ENCODE measurements at places on chromosomes 1 and 21. TPM values are rescaled to one million over a fixed set of nuclear protein-coding genes. Genes with fewer than 3 reads are reported as not detected.

Gene C1orf210
- 0.44 TPM for total RNA-seq

Gene ESPN
- 27.5 TPM for total RNA-seq

Gene CD53
- 11.1 TPM for total RNA-seq

Gene PARK7
- total RNA-seq: 168 TPM

Gene IGSF5
- total RNA-seq: 1.4 TPM
